ENCODE measurements at places on chromosomes 4 and X. TPM values are rescaled to one million over a fixed set of nuclear protein-coding genes. Genes with fewer than 3 reads are reported as not detected.

DNA sequence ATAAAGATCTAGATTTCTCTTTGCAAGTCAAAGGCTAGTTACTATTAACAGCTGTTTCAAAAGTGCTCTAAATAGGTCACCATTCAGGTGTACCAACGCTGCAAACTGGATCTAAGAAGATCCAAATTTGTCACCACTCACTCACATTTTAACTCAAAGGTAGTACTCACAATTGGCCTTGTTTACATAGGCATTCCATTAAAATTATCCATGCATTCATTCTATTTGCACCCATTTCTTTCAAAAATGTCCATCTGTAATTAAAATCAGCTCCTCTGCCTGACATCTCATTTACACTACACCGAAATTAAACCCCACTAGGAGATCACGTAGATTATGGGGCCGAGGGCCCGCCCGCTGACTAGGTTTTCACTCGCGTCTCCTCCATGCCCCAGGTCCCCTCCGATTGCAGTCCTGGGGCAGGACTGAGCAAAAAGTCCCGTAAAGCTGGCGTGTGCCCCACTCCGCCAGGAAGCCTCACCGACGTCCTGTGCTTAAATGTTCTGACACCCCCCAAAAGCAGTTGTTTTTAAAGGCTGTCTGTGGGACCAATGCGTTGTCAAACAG, 1.3 kb upstream of the ING2 start:
- DNase-seq = no peak

ZNF185 gene
- total RNA-seq = 226 TPM

DNA sequence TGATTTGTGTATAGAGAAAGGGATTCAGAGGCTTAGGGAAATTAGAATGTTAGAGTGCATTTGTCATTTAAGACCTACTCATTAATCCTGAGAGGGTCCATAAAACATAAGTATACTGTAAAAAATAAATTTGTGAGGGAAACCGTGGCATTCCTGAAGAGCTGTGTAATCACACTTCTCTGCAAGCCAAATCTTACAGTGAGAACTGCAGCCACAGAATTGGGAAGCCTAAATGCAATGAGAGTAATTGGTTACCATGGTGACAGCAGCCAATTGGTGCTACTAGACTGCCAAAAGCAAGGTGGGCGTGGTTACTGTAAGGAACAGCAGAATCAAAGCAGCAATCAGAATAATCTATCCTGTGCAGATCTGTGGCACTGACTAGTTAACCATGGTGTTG, 345.2 kb upstream of the GRID2 start:
- DNase-seq = no peak

DNA sequence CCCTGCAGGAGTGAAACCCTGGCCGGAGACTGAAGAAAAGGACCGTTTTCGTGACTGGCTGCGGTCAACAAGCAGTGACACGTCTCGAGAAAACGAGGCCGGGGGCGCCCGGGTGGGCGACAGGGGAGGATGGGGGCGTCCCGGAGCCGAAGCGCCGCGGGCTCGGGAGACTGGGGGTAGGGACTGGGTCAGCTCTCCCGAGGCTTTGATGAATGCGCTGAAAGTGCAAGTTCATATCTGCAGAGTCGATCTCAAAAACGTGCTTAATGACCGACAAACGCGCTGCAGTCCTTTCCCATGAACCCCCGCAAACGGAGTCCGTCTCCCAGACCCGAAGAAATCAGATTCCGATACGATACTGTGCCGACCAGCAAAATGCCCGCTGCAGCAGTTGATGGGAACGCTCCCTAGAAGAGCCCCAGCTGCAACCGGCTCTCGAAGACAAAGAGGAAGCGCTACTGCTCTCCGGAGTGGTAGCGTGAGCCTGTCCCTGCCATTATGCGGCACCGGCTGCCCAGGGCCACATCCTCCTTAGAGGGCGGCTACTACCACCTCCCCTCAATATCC, 806 bp upstream of the CD99L2 start:
- no peak for DNase-seq

DNA sequence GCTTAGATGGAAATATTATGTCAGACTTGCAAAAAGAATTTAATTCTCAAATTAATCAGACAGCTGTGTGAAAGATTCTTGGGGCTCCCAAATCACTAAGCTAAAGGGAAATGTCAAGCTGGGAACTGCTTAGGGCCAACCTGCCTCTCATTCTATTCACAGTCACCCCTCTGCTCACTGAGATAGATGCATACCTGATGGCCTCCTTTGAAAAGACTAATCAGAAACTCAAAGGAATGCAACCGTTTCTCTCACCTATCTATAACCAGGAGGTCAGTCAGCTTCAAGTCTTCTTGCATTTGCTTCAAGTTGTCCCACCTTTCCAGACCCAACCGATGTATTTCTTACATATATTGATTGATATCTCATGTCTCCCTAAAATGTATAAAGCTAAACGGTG, 882.7 kb downstream of the CENPC start:
- no peak for DNase-seq

MRFAP1L1 gene
- 29.5 TPM for total RNA-seq

GRXCR1 gene
- not detected for total RNA-seq

DNA sequence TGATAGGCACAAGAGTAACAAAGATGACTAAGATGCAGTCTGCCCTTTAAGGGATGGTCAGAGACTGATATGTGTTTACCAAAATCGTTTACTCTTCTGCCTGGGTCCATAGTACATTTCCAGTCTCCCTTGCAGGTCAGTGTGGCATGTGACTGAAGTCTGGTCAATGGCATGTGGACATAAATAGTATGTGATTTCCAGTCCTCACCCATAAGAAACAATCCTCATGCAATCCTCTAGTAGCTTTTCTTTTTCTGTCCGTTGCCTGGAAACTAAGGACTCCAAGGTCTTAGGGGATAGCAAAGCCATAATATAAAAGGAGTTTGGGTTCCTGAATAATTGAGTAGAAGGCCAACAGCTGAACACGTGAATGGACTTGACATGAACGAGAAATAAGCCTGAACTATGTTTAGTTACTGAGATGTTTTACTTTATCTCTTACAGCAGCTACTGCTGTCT, 1.1 kb downstream of the SLC9B2 start:
- no peak for DNase-seq

DNA sequence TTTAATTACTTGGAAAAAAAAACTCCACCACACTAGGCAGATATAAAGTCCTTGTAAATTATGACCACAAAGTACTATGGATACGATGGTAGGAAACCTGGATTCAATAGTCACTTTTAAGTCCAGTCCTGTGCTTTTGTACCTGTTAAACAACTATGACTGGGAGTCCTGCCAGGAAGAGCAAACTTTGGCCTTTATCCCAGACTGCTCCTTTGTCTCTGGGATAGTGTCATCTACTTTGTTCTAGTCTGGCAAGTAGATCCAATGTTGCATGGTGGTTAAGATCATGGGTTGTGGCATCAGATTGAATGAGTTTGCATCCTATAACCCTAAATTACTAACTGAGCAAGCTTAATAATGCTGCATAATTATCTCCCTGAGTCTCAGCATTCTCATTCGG, 175.3 kb upstream of the FGF13 start:
- DNase-seq = no peak

- no peak for DNase-seq
Measured at GRCh38 chr4:118367872-118368271, 15.1 kb upstream of the PRSS12 start.

ADH7 gene
- total RNA-seq = 330 TPM

GRCh38 chr4:106032851-106033286, 137.6 kb downstream of the NPNT start:
- DNase-seq = no peak

GRCh38 chr4:87042986-87043820, 108.4 kb downstream of the AFF1 start:
- no peak for DNase-seq

DNA sequence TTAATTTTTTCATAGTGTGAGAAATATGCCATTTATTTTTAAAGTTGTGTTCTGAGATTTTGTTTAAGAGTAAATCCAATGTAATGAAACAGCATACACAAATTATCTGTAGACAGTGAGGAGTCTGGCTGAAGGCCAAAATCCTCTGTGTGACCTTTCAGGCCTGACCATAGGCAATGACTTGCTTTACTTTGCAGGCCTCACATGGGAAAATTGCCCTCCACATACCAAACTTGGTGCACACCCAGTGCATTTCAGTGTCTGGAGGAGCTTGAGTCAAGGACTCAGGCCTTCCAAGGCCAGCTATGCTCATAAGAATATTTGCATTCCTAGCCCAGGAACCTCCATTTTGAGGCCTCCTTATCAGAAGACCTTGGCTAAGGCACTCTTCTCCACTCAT, 430.1 kb downstream of the GABRG1 start:
- DNase-seq = no peak

- DNase-seq = no peak
Measured at GRCh38 chr4:96003951-96004740, 164.3 kb downstream of the PDHA2 start.

- DNase-seq = no peak
Measured at GRCh38 chr4:56857601-56858309, 36.3 kb upstream of the SPINK2 start.

GRCh38 chrX:97984641-97985040, 1100.9 kb downstream of the RPA4 start:
- DNase-seq = no peak

DNA sequence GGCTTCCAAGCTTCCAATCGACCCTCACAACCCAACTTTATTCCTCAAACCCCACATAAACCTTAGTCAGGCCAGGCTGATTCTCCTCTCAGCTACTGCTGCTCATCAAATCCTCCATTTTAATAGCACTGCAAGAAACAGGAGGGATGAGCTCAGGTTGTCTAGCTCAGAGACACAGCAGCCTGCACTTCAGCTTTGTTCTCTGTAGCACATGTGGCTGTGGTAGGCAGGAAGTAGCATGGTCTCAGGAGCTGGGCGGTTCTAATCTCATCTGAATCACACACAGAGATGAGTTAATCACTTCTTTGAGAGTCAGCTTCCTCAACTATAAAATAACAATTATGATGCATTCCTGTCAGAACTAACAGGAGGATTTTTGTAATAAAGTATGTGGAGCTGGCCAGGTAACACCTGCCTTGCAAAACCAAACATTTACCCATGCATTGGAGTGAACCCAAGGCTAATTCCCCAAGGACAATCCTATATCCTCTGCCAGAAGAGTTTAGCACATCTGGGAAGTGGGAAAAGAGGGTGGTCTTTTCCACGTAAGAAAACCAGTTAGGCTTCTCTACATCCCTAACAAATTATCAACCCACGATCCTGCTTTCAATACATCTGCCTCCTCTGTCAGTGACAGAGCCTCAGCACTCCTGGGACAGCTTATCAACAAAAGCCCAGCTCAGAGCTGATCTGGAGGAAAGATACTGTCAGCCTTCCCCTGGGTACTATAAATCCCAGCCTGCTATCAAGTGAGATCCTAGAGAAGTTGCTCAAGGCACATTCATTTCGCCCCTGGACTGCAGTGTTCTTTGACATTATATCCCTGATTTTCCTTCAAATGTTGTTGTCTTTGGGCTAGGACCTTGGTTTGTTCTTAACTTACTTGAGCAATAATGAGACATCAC, 32.8 kb downstream of the ELOVL6 start:
- DNase-seq = no peak

DNA sequence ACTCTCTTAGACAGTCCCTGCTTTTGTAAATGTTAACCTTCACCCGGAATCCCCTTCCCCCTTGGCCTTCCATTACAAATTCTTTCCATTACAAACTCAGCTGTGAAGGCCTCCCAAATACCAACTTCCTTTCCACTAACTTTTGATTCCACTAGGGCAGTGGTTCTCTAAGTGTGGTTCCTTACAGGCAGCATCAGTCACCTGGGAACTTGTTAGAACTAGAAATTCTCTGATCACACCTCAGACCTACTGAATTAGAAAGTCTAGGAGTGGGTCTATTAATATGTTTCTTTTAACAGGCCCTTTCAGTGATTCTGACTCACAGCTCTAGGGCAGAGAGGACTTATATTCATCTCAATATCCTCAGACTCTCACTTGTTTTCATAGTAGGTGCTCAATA, 19.0 kb upstream of the MRPL1 start:
- DNase-seq = no peak

- DNase-seq = no peak
Measured at GRCh38 chr4:114734594-114734993, 136.0 kb downstream of the UGT8 start.

DNA sequence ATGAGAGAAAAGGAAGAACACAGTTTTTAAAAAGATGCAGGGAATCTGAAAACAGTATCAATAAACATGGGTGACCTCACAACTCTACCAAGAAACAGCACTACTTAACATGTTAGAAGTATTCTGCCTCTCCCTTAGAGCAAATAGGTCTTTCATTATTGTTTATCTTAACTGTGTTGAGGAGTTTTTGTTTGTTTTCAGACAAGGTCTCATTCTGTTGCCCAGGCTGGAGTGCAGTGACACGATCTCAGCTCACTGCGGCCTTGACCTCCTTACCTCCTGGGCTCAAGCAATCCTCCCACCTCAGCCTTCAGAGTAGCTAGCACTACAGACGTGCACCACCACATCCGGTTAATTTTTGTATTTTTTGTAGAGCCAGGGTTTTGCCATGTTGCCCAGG, 165.3 kb upstream of the PRDX4 start:
- DNase-seq = no peak

- no peak for DNase-seq
Measured at GRCh38 chr4:139279760-139280620, at the start of gene MGARP. TSS of gene MGARP (minus strand) at chr4:139280225. CDS start at chr4:139280158, 67 bp downstream.

DNA sequence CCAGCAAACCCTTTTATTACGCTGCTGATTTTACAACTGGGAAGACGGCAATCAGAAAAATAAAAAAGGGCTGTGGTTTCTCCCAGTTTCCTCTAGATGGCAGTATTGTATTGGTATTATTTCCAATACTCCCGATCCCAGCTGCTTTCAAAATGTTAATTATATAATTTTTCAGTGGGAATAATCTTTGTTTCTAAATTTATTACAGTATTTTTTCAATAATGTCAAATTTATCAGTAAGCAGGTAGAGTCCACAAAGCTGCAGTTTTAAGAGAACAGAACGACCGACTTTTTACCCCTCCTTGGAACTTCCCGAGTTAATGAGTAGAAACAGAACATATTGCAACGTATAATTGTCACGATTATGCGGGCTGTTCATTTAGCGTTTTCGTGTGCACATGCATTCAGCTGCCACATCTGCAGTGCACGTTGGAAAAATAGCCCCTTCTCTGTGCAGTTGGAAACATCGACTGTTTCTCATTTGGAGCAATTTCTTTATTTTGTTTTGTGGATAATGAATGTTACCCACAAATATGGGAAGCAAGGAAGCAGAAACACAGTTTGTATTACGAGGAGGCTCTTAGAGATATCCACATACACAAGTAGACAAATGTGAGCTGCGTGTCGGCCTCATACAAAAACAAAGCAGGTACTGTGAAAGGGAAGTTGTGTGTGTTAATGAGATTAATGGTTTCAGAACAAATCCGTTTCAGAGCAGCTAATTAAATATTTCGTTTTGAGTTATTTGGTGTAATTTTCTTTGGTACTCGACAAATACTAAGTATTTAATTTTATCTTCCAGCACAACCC, 188.0 kb downstream of the STIM2 start:
- no peak for DNase-seq

DNA sequence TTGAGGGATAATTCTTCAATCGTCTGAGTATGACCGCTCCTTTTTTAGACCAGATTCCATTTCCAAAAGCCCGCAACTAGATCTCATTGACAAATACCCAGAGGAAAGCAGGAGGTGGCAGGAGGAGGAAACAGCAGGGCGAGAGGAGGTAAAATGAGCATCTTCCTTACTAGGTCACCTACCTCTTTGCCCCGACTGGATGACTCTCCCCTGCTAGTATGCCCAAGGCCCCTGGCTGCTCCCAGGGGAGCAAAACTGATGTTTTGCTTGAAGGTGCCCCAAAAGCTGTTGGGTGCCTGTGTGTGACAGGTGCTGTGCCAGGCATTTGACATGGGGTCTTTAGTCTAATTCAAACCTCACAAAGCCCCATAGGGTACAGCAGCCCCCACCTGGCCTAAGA, 48.9 kb downstream of the C4orf50 start:
- no peak for DNase-seq

PFKFB1 gene
- total RNA-seq = not detected

All from esophagus squamous epithelium (tissue), 5 donors.